Pulmonary artery endothelial cell (primary cell): ENCODE measurements at places on chromosomes 7 and 10. TPM values are rescaled to one million over a fixed set of nuclear protein-coding genes. Genes with fewer than 3 reads are reported as not detected.

DNA sequence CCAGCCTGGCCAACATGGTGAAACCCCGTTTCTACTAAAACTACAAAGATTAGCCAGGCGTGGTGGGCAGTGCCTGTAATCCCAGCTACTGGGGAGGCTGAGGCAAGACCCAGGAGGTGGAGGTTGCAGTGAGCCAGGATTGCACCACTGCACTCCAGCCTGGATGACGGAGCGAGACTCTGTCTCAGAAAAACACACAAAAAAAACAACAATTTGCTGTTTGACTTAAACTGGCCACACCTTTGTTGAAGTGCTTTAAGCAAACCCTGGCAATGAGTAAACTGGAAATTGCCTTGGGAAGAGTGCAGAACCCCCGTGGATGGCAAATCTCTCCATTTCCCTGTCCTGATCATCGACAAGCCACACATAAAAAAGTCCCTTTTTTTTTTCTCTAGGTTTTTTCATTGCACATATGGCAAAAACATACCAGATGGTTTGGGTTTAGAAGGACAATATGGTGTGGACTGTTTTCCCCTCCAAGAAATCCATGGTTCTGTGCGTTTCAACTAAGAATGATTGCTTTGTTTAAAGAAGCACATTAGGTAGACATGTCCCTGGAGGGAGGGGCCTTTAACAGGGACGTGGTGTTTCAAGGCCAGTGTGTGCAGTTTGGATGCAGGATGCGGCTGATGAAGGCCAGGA, 76.9 kb downstream of the NRP1 start:
- no peak for DNase-seq

GRCh38 chr7:38880454-38880853, 28.5 kb downstream of the VPS41 start:
- DNase-seq: no peak

GRCh38 chr10:128277267-128277840, 151.1 kb upstream of the MKI67 start:
- no peak for DNase-seq

DNA sequence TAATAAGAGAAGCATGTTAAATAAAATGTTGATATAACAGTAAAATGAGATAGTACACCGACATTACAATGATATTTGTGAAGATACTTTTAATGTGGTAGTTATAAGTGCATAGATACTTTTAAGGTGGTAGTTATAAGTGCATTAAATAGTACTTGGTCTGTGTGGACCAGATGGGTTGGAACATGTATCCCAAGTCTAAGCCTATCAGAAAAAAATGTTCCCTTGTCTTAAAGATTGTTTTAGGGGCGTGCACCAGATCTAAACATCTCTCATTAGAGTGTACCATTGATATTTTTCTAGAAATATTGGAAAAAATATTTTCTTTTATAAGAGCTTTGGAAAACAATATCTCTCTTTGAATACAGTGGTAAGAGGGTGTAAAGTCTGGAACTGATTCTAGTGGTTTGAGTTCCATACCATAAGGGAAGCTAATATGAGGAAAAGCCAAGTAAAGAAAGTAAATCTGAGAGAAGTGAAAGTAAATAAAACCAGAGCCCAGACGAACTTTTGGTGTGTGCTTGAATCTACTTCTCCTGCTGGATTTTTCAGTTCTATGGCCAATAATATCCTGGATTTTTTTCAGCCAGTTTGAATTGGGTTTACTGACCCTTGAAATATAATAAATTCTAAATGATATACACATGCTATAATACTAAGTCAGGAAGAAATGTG, 175.3 kb downstream of the MBL2 start:
- DNase-seq: no peak

DNA sequence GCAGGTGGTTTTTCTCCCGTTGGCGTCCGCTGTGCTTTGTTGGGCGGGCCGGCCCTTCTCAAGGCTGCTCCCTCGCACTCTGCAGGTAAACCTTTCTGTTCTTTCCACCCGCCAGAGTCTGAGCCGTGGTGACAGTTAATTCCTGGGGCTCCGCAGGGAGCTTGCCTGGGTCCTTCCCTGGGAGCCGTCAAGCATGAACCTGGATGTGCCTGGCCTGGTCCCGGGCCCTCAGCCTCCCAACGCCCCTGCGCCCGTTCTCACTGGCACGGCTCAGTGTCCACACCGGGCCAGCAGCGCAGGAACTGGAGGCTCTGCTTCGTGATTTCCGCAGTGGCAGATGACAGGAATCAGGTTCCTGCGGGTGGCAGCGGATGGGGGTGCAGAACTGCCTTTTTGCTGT, 10.9 kb upstream of the NKX6-2 start:
- DNase-seq: no peak

DNA sequence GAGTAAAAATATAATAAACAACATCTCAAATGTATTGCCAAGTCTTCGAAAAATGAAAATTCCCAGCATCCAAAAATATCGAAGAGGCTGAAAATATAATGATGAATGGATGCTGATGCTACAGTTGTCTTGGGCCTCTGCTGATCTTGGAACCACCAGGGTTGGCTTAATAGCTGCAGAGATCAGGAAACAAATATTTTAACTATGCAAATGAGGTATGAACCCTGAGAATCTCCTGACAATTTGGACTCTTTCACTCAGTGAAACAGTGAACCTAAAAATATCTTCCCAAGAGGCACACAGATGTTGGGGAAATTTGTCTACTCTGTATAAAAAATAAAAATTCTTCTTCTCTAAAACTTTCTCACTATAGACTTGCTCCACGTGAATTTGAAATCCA, 97.7 kb upstream of the EGFR start:
- DNase-seq: no peak

GRCh38 chr7:36690514-36691187, 33.6 kb downstream of the AOAH start:
- no peak for DNase-seq

GRCh38 chr10:24869354-24870015, 82.9 kb downstream of the PRTFDC1 start:
- DNase-seq: no peak

GDF2 gene
- not detected in 2 replicates for total RNA-seq

- no peak for DNase-seq
Measured at GRCh38 chr7:88922944-88923343, 127.4 kb upstream of the TEX47 start.

DNA sequence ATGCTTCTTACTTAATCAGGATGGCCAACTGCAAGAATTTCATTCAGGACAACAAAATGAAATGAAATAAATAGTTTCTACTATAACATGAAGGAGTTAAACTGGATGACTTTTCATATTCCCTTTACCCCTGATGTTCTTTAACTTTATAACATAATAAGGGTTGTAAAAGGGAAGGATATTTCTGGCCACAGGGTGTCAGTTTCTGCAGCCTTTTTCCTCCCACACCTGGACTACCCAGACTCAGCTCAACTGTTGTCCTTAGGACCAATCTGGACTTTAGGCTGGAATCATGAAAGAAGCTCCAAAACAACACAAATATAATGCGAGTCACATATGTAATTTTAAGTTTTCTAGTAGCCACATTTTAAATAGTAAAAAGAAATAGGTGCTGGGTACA, 43.4 kb downstream of the PRPS1L1 start:
- no peak for DNase-seq

DNA sequence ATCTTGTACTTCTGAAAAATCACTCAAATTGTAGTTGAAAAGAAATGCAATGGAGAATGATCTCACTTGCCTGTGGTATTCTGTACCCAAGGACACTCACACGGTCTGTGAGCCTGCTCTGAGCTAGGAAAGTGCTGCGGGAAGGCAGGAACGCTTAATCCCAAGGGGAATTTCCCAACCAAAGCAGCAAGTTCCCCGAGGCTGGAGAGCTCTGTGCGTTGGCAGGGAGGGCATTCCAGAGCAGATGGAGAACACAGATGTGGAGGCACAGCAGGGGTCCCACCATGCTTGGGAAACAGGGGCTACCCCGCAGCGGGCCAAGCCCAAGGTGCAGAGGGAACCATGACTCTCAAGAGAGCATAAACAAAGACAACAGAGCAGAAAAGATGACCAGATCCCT, 13.6 kb downstream of the SVIL start:
- DNase-seq: no peak

IGFBP3 gene
- 10.2 and 15.5 TPM in 2 replicates for total RNA-seq

NEBL gene
- 0.71 and 1.4 TPM in 2 replicates for total RNA-seq
